Activated CD4-positive, alpha-beta T cell treated with anti-CD3 and anti-CD28 coated beads, Interleukin-2, amount 10 ng/mL, durations not matched to agents 7 days and 5 days (primary cell): ENCODE measurements at places on chromosomes 11 and 22. TPM values are rescaled to one million over a fixed set of nuclear protein-coding genes. Genes with fewer than 3 reads are reported as not detected.

POLR3H gene
- total RNA-seq = 30.1 TPM

- H3K27ac ChIP-seq = no peak overlapping the region
- no peaks in the 10 kb centered on the region for H3K36me3 ChIP-seq
- DNase-seq = no peak
- no peaks in the 10 kb centered on the region for H3K27me3 ChIP-seq
- no peak overlapping the region for H3K4me3 ChIP-seq
- H3K4me1 ChIP-seq = no peaks in the 10 kb centered on the region
Observed at GRCh38 chr11:92406472-92406871, 181.9 kb downstream of the FAT3 start.

- no peaks in the 10 kb centered on the region for H3K27me3 ChIP-seq
- no peaks in the 10 kb centered on the region for H3K4me1 ChIP-seq
- no peak for DNase-seq
- no peak overlapping the region for H3K4me3 ChIP-seq
- H3K27ac ChIP-seq = no peak overlapping the region
Observed at GRCh38 chr11:31558001-31558400, 48.4 kb downstream of the ELP4 start.

TNNT3 gene
- 5.4 TPM for total RNA-seq

MICAL2 gene
- total RNA-seq = 45.5 TPM

DNA sequence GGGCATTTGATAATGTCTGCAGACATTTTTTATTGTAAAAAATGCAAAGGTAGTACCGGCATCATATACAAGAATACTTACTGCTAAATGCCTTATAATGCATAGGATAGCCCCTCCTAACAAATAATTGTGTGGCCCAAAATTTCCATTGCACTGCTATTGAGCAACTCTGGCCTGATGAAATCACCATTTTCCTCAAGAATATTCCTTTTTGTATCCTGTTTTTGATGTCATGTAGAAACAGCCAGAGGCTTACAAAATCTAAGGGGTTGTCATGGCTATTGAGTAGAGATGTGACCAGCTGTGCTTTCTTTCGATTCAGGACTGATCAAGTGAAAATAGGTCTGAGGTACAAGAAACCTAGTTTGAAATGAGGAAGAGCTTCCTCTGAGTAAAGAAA, 854.3 kb downstream of the KCNA4 start:
- H3K27me3 ChIP-seq = no peaks in the 10 kb centered on the region
- H3K36me3 ChIP-seq = no peaks in the 10 kb centered on the region
- no peak overlapping the region for H3K4me3 ChIP-seq
- H3K4me1 ChIP-seq = no peaks in the 10 kb centered on the region
- no peak for DNase-seq

GRCh38 chr11:121904148-121904547, 211.9 kb downstream of the BLID start:
- no peak overlapping the region for H3K27ac ChIP-seq
- no peaks in the 10 kb centered on the region for H3K27me3 ChIP-seq
- H3K4me1 ChIP-seq = peaks cover 5% of the 10 kb centered on the region
- no peaks in the 10 kb centered on the region for H3K36me3 ChIP-seq

OR56A1 gene
- not detected for total RNA-seq

CSNK2A3 gene
- total RNA-seq = 0.56 TPM

DNA sequence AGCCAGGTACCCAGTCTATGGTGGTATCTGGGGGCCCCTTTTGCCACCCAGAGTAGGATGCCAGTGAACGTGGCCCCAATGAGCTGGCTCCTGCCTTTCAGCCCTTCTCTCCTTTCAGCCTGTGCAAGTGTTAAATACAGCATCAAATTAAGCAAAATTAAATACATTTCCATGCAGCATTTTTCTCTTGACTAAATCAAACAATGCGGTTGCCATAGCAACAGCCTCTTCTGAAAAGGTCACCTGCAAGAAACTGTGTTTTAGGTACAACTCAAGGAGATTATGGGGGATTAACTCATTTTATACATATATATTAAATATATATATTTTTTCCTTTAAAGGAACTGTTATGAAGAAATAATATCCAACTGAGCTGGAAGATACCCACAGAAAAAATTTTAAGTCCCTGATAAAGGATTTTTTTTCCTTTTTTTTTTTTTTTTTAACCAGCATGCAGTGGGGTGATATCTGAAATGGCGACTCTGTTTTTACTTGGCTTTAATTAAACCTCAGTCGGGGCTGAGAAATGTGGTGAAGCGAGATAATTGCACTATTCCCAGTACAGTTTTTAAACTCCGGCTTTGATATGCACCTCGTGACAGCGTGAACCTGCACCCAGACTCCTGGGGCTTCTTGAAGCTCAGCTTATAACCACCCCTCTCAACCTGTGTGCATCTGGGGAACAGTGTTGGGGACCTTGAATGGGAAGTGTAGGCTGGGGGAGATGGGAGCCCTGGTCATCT, 115.3 kb downstream of the PKNOX2 start:
- H3K4me3 ChIP-seq = no peak overlapping the region
- peaks cover 3% of the 10 kb centered on the region for H3K27me3 ChIP-seq
- no peak for DNase-seq
- H3K36me3 ChIP-seq = no peaks in the 10 kb centered on the region

SSH3 gene
- total RNA-seq = 9.6 TPM

GRCh38 chr11:44568331-44568657, 2.8 kb downstream of the CD82 start:
- peak overlapping the region; percentile 86 for H3K4me3 ChIP-seq
- H3K27me3 ChIP-seq = no peaks in the 10 kb centered on the region
- H3K4me1 ChIP-seq = peaks cover 83% of the 10 kb centered on the region
- no peak for DNase-seq
- peak overlapping the region; percentile 79 for H3K27ac ChIP-seq

CLDN5 gene
- total RNA-seq = 0.25 TPM

PLEKHA7 gene
- 3.4 TPM for total RNA-seq

TMEM45B gene
- 0.84 TPM for total RNA-seq

- no peaks in the 10 kb centered on the region for H3K4me1 ChIP-seq
- no peak overlapping the region for H3K27ac ChIP-seq
- no peaks in the 10 kb centered on the region for H3K27me3 ChIP-seq
- no peak for DNase-seq
- H3K4me3 ChIP-seq = no peak overlapping the region
Observed at GRCh38 chr11:133559833-133560471, 27.7 kb upstream of the OPCML start.

GRCh38 chr11:2002042-2002776, 4.6 kb upstream of the H19 start:
- H3K4me3 ChIP-seq = no peak overlapping the region
- H3K27me3 ChIP-seq = no peaks in the 10 kb centered on the region
- no peak overlapping the region for H3K27ac ChIP-seq
- DNase-seq = no peak

DNA sequence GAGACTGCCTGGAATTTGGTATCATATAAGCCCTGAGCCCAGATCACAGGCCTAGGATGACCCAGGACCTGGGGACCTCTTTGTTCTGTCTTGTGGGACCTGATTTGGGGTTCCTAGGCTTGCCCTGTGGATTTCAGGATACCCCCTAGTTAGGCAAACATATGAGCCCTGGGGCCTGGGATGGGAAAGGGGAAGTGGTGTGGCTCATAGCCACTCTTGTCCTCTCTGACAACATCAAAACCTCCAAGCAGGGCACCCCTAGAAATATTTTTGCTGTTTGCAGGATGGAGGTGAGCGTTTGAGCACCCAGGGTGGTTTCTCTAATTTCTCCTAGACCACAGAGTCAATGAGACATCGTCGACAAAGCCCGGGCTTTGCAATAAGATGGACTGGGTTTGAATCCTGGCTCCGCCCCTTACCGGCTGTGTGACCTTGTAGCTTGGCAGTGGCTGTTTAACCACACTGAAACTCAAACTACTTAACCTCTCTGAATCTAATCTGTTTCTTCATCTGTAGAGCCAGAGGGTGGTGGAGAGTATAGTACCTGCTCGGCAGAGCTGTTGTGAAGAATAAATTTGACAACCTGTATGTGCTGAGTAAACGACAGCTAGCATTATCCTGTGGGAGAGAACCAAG, 5.3 kb upstream of the LRRC10B start:
- H3K27me3 ChIP-seq = peaks cover 25% of the 10 kb centered on the region
- H3K27ac ChIP-seq = no peak overlapping the region
- no peaks in the 10 kb centered on the region for H3K36me3 ChIP-seq
- no peak for DNase-seq

DNA sequence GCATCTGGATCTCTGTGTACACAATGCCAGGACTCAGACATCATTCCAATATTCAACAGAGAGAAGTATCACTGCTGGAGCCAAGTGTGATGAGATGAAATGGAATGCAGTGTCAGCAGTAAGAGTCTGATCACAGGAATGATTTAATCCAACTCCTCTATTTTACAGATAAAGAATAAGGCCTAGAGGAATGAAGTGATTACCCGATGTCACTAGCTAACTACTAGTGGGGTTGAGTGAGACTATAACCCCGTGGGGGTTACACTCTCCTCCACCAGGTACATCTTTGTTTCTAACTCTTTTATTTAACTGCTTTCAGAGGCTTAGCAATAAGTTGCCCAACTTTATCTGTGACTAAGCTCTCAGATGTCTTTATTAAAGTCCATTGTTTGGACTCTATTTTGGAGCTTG, 94.2 kb upstream of the FAT3 start:
- H3K27me3 ChIP-seq = no peaks in the 10 kb centered on the region
- no peaks in the 10 kb centered on the region for H3K36me3 ChIP-seq
- DNase-seq = no peak
- no peak overlapping the region for H3K4me3 ChIP-seq
- H3K4me1 ChIP-seq = no peaks in the 10 kb centered on the region

GRCh38 chr22:31425331-31426050, 26.1 kb downstream of the DRG1 start:
- H3K27me3 ChIP-seq = no peaks in the 10 kb centered on the region
- no peak overlapping the region for H3K27ac ChIP-seq
- no peak for DNase-seq

GRCh38 chr11:36288442-36289225, 590 bp downstream of the COMMD9 start:
- peak overlapping the region; percentile 94 for H3K4me3 ChIP-seq
- peak overlapping the region; percentile 92 for H3K27ac ChIP-seq
- no peak for DNase-seq
- H3K36me3 ChIP-seq = no peaks in the 10 kb centered on the region
- peaks cover 28% of the 10 kb centered on the region for H3K4me1 ChIP-seq

GGTLC3 gene
- not detected for total RNA-seq

DNA sequence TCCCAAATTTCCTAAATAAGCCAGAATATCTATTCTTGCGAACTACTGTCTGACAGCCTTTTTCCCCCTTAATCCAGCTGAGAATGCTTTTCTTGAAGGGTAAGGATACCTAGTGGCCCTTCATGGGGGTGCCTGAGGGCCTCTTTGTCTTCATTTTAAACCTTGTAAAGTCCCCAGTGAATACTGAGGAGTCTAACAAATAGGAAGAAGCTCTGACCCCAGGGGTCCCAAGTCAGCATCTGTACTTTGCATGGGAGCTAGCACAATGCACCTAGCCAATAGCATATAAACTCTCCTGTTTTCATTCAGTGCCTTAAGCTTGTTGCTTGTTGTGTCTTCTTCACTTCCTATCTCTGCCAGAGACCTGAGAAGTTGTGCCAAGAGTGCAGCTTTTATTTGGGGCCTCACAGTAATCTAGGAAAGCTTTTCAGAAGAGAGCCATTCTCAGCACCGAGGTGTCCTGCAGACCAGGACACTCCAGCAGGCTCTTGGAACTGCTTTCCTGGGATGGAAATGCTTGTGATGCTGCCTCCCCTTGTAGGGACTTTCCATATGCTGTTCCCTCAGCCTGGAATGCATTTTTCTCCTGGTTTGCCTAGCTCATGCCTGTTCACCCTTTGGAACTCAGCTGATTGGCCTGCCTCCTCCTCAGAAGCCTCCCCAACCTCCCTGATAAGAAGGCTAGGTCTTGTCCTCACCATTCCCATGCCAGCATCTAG, 37.2 kb downstream of the BMAL1 start:
- no peak overlapping the region for H3K4me3 ChIP-seq
- peak overlapping the region; percentile 22 for H3K27ac ChIP-seq
- peaks cover 36% of the 10 kb centered on the region for H3K36me3 ChIP-seq

GRCh38 chr11:122746050-122746478, 90.5 kb downstream of the UBASH3B start:
- H3K27me3 ChIP-seq = peaks cover 9% of the 10 kb centered on the region
- no peak overlapping the region for H3K4me3 ChIP-seq
- peak; percentile 41 for DNase-seq
- H3K36me3 ChIP-seq = peaks cover 5% of the 10 kb centered on the region

PGA5 gene
- not detected for total RNA-seq

- H3K27ac ChIP-seq = no peak overlapping the region
- no peak overlapping the region for H3K4me3 ChIP-seq
- no peaks in the 10 kb centered on the region for H3K27me3 ChIP-seq
- H3K36me3 ChIP-seq = no peaks in the 10 kb centered on the region
- DNase-seq = no peak
Observed at GRCh38 chr11:110022548-110022947, 70.6 kb upstream of the ZC3H12C start.

DNA sequence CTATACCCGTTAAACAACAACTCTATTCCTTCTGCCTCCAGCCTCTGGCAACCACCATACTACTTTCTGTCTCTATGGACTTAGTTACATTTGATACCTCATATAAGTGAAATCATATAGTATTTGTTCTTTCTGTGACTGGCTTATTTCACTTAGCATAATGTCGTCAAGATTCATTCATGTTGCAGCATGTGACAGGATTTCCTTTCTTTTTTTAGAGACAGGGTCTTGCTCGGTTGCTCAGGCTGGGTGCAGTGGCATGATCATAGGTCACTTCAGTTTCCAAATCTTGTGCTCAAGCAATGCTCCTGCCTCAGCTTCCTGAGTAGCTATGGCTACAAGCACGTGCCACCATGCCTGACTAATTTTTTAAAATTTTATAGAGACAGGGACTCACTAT, 29.4 kb upstream of the SORL1 start:
- H3K4me3 ChIP-seq = no peak overlapping the region
- H3K36me3 ChIP-seq = peaks cover 35% of the 10 kb centered on the region
- H3K27ac ChIP-seq = peak overlapping the region; percentile 68
- DNase-seq = peak; percentile 29

DNA sequence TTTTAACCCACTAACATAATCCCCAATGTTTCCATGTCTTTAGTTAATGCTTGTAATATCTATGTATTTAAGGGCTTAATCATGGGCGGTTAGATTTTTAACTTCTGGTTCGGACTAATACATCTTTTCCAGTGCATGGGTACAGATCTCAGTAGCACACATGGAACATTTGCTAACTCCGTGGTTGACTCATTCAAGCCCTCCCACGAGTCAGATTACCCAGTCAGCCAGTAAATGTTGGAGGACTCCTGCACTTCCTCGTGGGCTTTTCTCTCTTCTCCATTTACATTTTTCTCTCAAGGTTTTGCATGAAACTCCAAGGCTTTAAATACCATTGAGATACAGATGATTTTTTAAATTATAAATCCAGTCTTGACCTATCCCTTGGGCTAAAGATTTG, 313.9 kb downstream of the ST3GAL4 start:
- no peak overlapping the region for H3K27ac ChIP-seq
- no peaks in the 10 kb centered on the region for H3K4me1 ChIP-seq
- H3K27me3 ChIP-seq = peaks cover 9% of the 10 kb centered on the region
- no peaks in the 10 kb centered on the region for H3K36me3 ChIP-seq
- no peak overlapping the region for H3K4me3 ChIP-seq

DNA sequence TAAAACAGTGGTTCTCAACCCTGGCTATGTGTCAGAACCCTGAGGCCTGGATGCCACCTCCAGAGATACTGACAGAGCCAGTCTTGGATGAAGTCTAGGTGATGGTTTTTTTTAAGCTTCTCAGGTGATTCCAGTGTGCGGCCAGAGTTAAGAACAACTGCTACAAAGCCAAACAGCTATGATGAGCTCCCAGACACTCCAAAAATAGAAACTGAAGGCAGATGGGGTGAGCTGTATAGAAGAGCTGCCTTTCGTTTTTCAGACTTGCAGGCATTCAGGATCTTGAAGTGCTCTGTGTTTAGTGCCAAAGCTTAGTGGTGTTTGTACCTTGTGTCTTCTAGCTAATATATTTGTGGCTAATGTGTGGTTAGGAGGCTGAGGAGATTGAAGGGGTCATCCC, 14.2 kb downstream of the SCUBE2 start:
- no peak overlapping the region for H3K27ac ChIP-seq
- peaks cover 39% of the 10 kb centered on the region for H3K27me3 ChIP-seq
- no peak for DNase-seq
- H3K36me3 ChIP-seq = no peaks in the 10 kb centered on the region
- no peak overlapping the region for H3K4me3 ChIP-seq
